ENCODE measurements at places on chromosomes 1 and 21.

- no peak for DNase-seq
Observed at GRCh38 chr1:164780111-164780812, 221.3 kb downstream of the PBX1 start.

GRCh38 chr1:171595324-171595723 lies 26.7 kb upstream of the MYOCOS start:
- no peak for DNase-seq

DNA sequence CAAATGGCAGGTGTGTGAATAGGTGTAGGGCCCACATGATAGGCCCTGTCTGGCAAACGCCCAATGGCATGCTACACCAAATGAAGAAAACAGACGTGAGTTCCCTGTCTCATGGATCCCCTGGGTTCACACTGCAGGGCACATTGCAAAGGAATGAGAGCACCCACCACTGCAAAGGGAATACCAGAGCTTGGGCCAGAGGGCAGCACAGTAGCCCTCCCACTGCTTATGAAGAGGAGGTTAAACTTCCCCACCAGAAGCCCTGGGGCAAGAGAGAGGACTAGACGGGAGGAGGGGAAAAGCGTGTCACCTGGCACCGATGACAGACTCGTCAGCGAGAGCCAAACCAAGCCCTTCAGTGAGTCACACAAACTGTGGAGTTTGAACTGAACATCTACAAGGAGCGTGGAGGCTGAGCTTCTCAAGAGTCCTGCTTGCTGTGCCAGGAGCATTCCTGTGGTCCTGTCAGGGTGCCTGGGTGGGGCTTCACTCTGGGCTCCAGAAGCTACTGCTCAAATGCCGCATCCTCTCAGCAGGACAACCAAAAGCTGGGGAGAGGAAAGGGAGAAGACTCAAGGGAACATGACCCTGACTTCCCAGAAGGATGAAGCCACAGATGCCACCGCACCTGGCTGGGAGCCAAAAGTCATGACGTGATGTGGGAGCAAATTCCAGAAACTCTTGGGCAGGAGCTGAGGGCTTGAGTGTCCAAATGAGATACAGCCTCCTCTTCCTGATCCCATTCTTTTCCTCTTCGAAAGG lies 61.1 kb downstream of the TOMM20 start:
- peak; percentile 98 for DNase-seq

DNA sequence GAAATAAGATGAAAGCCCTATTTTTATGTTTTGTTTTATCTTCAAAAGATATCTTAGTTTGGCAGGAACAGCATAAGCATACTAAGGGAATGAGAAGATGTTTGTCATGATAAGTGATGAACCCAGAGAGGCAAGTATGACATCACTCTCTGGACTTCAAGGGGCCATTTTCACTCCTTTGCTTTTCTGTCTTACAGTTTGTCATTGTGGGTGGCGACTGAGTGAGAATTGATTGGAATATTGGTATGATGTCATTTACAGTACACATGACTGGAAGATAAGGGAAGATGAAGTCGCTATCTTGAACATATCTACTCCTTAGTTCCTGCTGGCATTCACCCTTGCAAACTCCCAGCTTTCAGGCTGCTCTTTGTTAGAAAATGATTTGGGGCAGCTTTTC lies 258.1 kb upstream of the RAB4A start:
- DNase-seq: no peak

- no peak for DNase-seq
Observed at GRCh38 chr1:216173376-216173995, 249.8 kb downstream of the USH2A start.

- no peak for DNase-seq
Observed at GRCh38 chr1:201639826-201640225, 100.9 kb downstream of the NAV1 start.

DNA sequence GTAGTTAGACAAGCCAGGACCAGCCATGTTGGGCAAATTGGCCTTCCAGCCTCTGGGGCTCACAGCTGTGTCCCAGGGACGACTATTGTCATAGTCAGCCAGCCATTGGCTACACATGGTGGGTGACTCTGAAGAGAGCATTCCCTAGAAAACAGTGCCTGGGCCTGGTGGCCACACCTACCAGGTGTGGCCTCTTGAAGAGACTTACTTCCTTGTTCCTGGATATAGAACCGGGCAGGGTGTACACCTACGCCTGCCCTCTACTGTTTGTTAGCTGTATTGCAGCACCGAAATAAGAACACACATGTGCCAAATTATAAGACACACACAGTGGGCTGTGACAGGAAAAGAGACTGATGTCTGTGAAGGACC lies 134.6 kb upstream of the ARHGEF16 start:
- no peak for DNase-seq

GRCh38 chr1:63936276-63936675 lies 162.5 kb downstream of the ROR1 start:
- no peak for DNase-seq

GRCh38 chr1:84851839-84852238 lies 41.2 kb downstream of the LPAR3 start:
- peak; percentile 73 for DNase-seq

- no peak for DNase-seq
Observed at GRCh38 chr1:204450461-204451257, 39.0 kb upstream of the PPP1R15B start.

- no peak for DNase-seq
Observed at GRCh38 chr21:43974791-43975468, 37.2 kb upstream of the TRAPPC10 start.

GRCh38 chr1:66527686-66528085 lies 6.3 kb upstream of the SGIP1 start:
- DNase-seq: no peak

- no peak for DNase-seq
Observed at GRCh38 chr1:116292929-116293725, 79.9 kb upstream of the ATP1A1 start.

DNA sequence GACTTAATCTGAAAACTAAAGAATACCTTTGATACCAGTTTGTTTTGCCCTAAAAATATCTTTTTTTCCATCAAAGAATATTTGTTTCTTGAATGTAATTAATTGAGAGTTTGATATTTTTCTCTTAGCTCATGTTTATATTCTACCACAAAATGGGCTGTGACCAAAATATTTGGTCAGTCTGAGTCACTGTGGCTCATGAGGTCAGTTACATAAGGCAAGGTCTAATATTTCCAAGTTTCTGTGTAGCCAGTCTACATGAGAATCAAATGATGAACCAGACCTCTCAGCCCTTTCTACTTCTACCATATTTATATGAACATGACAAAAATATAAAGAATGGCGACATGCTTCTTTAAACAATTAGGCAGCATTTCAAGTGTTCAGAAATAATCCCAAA lies 83.0 kb upstream of the IVNS1ABP start:
- peak; percentile 51 for DNase-seq

DNA sequence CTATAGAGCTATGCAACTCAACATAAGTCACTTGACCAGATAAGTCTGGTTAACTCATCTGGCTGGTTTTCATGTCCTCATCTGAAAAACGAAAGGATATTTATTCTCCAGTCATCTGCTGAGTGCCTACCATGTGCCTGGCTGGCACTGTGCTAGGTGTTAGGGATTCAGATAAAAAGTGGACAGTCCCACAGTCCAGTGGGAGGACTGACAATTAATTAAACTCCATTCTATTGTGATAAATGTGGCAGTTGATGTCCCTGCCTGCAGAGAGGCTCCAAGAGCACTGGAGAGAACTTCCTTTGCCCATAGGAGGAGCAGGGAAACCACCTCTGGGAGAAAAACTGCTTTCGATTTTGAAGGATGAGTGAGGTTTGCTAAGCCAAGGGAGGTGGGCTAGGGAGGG lies 5.4 kb downstream of the NUAK2 start:
- no peak for DNase-seq

DNA sequence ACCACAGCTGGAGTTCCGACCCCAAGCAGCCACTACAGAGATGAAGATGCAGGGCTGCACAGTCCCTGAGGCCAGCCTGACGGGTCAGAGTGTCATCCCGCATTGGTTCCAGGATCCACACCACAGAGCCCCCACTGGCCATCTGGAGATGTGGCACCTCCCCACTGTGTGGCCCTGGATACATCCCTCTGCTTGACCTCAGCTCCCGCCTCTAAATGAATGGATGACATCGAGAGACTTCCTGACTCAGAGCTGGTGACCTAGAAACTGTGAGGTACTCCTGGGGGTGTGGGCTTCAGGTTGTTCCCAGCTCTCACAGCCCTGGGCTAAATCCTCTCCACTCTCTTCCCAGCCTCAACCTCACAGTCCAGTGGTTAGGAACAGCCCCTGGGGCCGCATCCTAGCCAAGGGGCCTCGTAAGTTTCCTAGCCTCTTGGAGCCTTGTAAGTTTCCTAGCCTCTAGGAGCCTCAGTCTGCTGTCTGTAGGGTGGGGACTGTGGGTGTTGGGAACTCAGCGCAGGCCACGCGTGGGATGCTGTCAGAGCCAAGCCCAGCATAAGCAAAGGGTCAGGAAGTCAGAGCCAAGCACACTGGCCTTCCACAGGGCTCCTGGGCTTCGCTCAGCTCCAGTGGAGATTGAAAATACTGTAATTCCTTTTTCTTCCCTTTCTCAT lies 87.5 kb upstream of the RUNX3 start:
- no peak for DNase-seq

GRCh38 chr1:9721606-9722377 lies 70.3 kb downstream of the PIK3CD start:
- no peak for DNase-seq

DNA sequence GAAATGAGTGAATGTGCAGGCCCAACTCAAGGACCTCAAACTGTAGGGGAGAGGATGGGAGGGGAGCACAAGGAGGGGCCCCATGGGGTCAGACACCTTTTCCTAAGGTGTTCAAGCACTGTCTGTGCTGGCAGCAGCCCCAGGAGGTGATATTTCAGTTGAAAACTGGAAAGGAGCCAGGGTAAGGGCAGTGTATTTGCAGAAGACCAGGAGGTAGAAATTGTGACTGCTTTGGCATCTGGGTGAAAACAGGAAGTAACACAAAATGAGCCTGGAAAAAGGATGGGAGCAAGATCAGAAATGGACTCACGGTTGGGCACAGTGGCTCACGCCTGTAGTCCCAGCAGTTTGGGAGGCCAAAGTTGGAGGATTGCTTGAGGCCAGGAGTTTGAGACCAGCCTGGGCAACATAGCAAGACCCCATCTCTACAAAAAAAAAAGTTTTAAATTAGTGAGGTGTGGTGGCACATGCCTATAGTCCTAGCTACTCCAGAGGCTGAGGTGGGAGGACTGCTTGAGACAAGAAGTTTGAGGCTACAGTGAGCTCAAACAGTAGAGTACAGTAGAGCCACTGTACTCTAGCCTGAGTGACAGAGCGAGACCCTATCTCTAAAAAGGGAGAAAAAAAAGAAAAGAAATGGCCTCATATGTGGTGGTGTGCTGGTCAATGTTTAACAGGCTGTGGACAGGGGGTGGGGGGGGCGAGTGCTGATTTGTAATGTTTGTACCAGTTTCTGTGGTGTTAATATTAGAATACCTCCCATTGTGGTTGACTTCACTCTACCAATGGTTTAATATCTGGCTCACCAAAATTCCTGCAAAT lies 76.2 kb upstream of the ANGPTL1 start:
- no peak for DNase-seq

GRCh38 chr21:15301014-15301413 lies 236.2 kb upstream of the NRIP1 start:
- DNase-seq: no peak

DNA sequence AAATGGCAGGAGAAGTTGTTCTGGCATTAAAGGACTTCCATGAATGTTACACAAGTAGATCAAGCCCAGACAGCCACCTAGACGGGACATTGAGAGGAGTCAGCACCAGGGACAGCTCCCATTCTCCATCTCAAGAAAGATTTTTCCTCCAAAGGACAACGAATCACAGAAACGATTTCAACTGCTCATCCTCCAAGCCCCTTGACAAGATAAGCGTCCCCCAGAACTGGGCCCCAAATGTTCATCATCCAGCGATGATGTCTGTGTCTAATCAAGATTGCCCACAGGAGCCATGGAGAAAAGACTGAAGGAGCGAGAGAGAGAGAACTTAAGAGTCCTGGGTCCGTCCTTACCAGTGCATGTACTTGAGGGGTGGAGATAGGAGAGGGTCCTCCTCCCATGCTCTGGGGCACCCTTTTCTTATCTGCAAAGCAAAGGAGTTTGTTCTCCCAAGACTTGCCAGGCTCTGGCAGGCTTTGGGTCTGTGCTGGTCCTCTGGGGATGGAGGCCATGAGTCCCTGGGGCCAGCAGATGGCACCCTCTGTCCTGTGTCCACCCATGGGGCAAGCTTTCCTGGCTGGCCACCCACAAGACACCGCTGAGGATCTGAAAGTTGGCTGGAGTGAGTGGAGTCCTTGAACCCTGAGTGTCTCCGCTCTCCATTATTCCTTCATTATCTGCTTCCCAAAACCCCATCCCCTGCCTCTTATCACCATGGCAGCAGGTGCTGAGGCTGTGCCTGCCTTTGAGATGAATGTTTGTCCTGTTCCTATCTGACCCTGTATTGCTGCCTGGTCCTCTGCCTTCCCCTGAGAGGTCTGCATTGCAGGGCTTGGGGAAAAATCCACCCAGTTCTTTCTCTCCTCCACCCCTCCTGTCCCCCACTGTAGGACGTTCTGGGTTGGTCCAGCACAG lies 164.6 kb downstream of the ACTL8 start:
- no peak for DNase-seq

GRCh38 chr1:27601771-27602461 lies 2.0 kb downstream of the AHDC1 start:
- DNase-seq: no peak

DNA sequence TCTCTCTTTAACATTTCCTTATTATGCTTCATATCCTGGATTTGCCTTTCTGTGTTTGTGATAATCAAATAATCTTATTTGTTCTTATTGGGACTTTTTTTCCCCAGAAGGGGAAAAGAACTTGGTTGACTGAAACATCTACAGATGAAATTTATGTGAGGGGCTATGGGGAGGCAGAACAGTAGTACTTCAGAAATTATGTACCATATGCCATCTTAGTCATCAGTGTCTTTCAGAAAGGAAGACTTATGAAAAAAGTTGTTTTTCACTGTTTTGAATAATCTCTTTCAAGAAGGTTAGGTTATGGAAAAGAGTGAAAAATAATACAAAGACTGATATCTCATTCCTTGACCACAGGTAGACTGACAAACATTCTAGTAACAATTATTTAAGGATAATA lies 30.2 kb upstream of the TRAF5 start:
- no peak for DNase-seq

DNA sequence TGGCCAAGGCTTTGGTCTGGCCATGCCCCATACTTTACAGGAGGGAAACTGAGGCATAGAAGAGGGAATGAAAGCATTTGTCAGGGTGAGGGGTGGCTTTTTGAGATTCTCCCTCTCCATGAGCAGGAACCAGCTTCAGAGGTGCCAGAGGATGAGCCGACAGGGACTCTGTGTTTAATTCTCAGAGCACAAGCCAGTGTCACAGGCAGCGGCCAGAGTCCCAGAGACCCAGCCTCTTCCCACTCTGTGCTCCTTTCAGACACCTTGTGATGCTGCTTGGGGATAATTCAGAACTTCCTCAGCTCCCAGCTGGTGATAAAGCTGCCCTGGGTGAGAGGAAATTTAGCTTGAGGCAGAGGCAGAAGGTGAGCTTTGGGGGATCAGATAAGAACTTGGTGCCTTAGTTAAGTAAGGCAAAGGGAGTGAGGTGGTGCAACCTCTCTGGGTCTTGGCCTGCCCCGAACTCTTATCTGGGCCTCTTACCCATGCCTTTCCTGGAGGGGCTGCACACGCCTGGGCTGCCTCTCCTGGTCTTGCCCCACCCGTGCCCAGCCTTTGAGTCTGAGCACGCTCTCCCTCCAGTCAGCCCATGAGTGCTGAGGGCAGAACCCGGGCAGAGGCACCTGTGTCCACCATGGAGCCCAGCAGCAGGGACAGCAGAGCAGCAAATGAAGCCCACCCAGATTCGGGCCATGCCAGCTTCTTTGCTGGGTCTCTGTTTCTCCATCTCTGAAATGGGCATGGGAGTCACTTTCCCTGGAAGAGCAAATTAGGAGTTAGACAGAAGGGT lies 175.6 kb upstream of the C1orf174 start:
- DNase-seq: no peak

All from BJ (cell line).